ENCODE measurements at places on chromosomes 5 and 9.
A peak's percentile ranks its signal among the peaks of the same experiment; 100 is the strongest.

- no peak for DNase-seq
Observed at GRCh38 chr5:9790276-9790675, 160.1 kb upstream of the TAS2R1 start.

DNA sequence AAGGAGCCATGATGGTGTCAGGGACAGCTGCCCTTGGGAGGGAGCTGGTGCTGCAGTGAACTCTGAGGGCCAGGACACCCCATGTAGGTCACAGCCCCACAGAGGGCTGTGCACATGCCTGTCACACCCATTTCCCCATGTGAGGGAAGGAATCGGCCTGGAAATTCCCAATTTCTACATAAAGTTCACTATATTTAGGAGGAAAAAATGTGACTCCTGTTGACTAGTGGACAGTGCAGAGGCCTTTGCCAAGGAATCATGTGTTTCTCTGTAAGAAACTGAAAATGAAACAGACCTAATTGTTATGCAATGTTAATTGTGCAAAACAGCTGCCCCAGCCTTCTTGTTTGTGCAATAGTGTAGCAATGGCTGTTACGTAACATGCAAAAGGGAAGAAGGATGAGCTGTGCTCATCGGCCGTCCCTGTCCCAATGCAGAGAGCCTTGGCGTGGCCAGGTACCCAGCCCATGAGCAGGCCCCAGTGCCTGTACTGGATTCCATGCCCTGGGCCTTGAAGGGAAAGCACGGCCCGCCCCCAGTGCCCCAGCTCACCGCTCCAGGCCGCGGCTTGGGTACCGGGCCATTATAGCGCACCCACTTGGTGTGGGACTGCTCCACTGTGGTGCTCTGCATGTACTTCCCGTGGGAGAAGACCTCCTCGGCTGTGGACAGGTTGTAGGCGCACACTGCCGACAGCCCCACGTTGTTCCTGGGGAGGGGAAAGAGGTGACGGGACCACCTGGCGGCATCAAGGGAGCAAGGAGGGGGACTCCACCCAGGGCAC lies 70.0 kb downstream of the SECISBP2 start:
- peak; percentile 70 for DNase-seq

- DNase-seq, result peak; percentile 59
Observed at GRCh38 chr9:124749781-124750180, 21.3 kb downstream of the NR6A1 start.

DNA sequence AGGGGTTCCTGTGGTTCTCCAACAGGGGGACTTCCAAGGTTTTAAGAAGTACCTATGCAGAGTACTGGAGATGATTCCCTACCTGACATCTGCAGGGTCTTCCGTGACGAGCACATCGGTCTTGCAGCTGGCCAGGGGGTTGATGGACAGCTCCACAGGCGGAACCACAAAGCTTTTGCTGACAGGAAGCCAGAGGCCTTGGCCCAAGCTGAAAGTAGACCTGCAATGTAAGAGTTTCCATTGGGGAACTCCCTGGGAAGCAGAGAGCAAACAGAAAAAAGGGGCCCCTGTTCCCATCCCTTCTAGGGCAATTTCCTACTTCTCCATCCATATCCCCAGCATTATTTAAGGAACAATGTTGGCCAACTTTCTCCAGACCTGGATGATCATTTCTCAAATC lies 288.0 kb downstream of the TRIM32 start:
- DNase-seq, result no peak

- peak; percentile 64 for DNase-seq
Observed at GRCh38 chr9:100020121-100020795, 78.5 kb downstream of the ERP44 start.

GRCh38 chr5:80976985-80977384 lies 16.8 kb downstream of the RASGRF2 start:
- DNase-seq, result no peak

- DNase-seq, result no peak
Observed at GRCh38 chr9:69283003-69283402, 42.0 kb upstream of the ENTREP1 start.
